ENCODE measurements at places on chromosomes 7 and 10.

DNA sequence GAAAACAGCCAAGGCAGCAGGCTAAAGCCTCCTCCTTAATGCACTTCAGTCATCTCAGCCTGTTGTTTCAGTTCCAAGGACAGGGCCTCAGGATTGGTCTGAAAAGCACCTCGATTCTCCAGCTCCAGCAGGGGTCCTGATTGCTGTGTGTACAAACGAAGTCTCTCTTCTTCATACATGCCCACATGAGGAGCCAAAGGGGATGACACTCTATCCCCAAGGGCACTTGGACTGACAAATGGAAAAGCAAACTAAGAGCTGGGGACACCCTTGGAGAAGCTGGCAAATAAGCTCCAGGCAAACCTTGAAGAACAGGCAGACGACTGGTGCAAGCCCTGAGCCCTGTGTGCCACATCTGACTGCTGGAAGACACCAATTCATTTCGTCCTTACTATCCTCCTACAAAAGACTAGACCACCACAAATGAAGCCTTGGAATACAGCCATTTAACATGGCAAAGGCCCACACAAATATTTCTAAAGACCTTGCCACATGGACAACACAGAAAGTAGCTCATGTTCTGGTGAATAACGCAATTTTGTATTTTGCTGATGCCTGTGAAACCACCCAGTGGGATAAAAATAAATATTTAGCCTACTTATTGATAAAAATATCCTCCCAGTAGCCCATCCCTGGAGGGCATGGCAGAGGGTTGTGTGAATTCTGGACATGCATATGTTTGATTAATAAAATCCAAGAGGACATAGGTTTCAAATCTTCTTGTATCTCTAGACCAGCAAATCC lies 61.9 kb downstream of the PARD3 start:
- DNase-seq = no peak

GRCh38 chr10:106559442-106559841 lies 605.1 kb downstream of the SORCS1 start:
- no peak for DNase-seq

DNA sequence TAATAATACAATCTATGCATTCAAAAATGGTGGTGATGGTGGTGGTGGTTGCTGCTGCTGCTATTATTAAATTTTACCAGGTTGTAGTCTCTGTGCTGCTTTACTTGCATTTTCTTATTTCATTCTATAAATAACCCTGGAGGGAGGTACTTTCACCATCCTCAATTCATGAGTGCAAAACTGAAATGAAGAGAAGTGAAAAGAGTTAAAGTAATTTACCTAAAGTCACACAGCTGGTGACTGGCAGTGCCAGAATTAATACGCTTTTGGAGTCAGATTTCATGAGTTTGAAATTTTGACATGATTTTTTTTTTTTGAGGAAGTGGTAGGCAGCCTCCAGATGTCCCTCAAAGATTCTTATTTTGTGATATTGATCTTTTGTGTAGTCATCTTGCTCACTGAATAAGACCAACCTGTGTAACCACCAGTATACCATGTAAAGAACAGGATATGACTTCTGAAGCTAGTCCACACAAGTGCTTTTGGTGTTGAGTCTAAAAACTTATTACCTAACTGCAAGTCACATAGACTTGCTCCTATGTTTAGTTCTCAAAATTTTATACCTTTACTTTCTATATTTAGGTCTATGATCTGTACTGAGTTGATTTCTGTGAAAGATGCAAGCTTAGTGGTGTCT lies 218.8 kb downstream of the ZWINT start:
- DNase-seq = no peak

- no peak for DNase-seq
Observed at GRCh38 chr10:132556994-132557441, 19.4 kb downstream of the INPP5A start.

DNA sequence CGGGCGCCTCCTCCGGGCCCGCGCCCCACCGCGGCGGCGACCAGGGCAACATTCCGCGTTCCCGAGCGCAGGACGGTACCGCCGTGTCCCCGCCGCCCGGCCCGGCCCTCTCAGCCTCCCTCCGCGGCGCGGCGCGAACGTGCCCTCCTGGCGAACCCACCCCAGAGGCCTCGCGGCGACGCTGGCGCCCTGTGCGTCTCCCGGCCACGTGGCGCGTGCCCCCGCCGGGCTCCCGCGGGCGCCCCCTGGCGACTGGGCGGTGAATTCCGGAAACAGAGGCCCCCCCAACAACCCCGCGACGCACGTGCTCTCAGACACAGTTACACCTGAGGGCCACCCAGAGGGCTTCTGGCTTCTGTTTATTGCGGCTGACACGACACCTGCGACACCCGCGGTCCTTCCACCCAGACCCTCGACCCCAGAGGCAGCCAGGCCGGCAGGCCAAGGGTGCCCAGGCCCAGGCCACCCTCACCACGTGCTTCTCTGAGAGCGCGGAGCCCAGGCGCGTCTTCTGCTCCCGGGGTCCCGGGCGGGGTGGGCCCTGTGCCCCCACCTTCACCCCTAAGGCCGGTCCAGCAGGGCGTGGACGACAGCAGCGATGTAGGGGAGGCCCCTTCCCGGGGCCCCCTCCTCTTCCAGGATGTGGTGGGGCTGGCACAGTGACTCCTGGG lies at the start of gene SAP25:
SAP25 (minus strand) TSS at position 210 of the 671 bp plus-strand sequence; CDS start at position 52, 158 bp downstream.
- DNase-seq = no peak

GRCh38 chr10:3255616-3256015 lies 83.0 kb upstream of the PITRM1 start:
- DNase-seq = no peak

GRCh38 chr7:30062587-30062986 lies 34.4 kb downstream of the PLEKHA8 start:
- no peak for DNase-seq

- peak; percentile 14 for DNase-seq
Observed at GRCh38 chr7:128738570-128739047, 550 bp upstream of the CALU start.

DNA sequence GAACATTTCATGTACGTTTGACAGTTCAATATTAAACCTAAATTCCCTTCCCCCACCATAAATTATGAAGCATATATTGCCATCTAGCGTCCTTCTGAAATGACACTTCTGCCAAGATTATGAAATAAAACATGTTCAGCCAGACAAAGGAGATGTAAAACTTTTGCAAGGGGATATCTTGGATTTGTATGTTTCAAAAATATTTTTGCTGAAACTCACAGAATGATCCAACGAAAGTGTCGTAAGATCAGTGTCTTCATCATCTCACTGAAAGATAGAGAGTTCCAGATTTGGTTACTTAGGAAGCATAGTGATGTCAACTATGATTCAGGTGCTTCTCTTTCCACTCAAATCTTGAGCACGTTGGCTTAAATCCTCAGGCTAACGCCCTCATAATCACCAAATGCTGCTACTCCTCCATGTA lies 904.3 kb downstream of the XPNPEP1 start:
- DNase-seq = no peak

DNA sequence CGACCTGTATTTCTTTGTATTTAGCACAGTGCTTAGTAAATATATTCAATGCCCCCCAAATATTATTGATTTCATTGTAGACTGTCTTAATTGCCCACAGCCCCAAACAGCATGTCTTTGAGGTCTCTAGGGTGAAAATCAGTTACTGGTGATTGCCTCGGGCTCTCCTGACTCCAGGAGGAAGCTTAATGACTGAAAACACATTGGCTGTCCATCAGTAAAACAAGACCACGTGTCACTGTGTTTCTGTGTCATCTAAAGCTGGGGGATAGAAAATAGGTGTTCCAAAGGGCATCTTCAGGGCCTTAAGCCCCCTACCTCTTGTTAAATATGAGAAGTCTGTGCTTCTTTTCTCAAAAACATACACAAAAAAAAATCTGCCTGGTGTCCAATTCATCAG lies 67.9 kb downstream of the CACNA2D1 start:
- no peak for DNase-seq

GRCh38 chr7:30549931-30550493 lies 44.7 kb upstream of the GARS1 start:
- no peak for DNase-seq

- DNase-seq = peak; percentile 18
Observed at GRCh38 chr10:114045136-114046086, 1.7 kb downstream of the ADRB1 start.

DNA sequence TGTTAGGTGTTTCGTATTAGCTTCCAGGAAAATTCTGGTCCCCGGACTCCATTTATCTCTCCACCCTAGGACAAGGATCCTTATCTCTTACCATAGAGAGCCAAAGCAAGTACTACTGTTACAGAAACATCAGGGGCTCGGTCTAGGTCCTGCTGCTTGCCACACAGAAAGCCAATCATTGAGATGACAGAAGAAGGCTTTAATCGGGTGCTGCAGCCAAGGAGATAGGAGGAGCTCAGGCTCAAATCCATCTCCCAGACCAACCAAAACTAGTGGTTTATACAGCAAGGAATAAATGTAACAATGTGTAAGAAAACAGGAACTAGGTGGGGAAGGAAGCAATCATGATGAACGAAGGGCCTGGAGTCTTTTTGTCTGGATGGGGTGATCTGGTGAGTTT lies 22.2 kb upstream of the CACUL1 start:
- DNase-seq = no peak

DNA sequence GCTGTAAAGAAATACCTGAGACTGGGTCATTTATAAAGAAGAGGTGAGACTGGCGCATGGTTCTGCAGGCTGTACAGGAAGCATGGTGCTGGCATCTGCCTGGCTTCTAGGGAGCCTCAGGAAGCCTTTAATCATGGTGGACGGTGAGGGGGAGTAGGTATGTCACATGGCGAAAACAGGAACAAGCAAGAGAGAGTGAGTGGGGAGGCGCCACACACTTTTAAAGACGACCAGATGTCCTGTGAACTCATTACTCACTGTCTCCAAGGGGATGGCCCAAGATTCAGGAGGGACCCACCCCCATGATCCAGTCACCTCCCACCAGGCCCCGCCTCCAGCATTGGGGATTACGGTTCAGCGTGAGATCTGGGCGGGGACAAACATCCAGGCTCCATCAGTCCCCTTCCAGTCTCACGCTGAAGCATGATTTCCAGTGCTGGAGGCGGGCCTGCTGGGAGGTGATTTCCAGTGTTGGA lies 3.2 kb downstream of the ZNF316 start:
- DNase-seq = peak; percentile 28

- peak; percentile 2 for DNase-seq
Observed at GRCh38 chr10:132293201-132293812, 14.4 kb downstream of the STK32C start.

GRCh38 chr7:46972205-46972604 lies 609.7 kb downstream of the TNS3 start:
- DNase-seq = no peak

DNA sequence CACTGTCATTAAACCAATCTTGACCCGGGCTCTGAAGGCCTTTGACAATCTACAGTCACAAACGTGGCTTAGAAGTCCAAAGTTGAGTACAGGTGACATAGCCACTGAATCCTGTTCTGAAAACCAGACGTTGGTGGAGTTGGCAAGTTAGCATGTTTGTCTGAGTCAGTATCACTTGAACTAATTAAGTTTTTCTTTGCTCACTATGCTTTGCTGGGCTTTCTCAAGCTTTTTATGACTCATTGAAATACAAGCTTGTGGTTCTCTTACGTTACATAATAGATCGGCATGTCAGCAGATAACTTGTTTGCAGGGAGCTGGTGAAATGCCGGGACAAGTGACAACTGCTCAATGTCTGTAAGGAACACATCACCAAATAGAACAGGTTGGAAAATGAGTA lies 53.8 kb downstream of the ARL5B start:
- no peak for DNase-seq

- no peak for DNase-seq
Observed at GRCh38 chr10:33674491-33674890, 340.0 kb upstream of the NRP1 start.

GRCh38 chr7:22854158-22855048 lies 31.8 kb upstream of the TOMM7 start:
- peak; percentile 81 for DNase-seq

DNA sequence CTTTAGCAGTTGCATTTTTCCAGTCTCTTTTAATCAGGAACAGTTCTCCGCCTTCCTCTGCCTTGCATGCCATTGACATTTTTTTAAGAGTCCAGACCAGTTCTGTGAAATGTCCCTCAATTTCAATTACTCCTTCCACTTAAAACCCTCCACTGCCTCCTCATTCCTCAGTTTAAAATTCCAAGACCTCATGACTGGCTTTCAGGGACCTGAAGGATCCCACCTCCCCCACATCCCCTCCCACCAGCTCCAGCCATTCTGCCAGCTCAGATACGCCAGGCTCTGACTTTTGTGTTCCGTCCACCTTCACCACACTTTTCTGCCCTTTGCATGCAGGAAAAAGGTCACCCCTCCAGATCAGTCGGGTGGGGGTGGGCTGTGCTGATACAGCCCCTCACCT lies 8.7 kb downstream of the TNRC18 start:
- DNase-seq = no peak

DNA sequence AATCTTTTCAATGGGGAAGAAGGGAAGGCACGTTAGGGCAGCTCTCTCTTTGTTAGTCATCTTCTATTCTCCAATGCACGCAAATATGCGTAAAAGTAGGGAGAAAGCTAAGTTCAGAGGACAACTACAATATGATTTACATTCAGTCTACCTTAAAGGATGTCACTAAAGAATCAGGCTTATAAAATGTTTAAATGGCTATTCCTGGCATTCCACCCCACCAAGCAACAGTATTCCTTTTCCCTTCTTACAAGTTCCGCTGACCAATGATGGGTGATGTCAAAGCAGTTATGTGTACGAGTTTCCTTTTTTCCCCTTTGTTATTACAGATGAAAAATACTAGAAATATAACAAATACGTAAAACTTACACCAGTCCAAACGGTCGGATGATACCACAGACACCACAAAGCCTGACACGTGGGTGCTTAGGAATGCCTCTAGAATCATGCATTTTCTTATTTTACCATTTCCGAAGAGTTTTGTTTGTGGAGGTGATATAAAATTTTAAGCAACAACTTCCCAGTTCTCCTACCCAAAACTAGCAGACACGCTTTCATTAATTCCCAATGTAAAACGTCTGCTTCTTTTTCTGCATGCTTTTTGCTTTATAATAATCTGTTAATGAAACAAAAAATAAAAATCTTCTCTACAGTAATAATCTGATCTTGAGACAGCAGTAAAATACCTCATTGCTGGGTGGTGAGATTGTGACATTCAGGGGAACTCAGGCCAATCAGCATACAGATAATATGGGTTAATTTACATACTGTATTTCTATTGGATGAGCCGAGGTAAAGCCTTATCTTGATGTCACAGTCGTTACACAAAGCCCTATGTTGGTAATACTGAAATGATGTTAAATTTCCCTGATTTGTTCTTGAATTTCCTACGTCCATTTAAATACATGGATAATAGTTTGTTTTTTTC lies 708 bp upstream of the GPR85 start:
- no peak for DNase-seq

DNA sequence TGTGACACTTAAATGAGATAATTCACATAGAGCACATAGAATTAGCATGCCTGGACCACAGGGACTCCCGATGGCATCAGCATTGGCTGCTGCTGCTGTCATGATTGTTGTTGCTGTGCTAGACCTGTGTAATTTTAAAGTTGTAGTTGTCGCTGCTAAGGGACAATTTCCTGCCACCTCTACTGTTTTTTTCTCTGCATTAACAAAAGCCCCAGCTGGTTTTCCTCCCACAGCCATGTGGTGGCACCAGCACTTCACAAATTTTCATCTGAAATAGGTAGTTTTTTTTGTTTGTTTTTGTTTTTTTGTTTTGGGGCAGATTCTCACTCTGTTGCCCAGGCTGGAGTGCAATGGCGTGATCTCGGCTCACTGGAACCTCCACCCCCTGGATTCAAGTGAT lies 25.4 kb upstream of the PRXL2A start:
- DNase-seq = peak; percentile 42

GRCh38 chr10:132939957-132940790 lies 2.2 kb downstream of the CFAP46 start:
- no peak for DNase-seq
